Liver (tissue), 10 donors: ENCODE measurements at places on chromosomes 2 and 18.

DNA sequence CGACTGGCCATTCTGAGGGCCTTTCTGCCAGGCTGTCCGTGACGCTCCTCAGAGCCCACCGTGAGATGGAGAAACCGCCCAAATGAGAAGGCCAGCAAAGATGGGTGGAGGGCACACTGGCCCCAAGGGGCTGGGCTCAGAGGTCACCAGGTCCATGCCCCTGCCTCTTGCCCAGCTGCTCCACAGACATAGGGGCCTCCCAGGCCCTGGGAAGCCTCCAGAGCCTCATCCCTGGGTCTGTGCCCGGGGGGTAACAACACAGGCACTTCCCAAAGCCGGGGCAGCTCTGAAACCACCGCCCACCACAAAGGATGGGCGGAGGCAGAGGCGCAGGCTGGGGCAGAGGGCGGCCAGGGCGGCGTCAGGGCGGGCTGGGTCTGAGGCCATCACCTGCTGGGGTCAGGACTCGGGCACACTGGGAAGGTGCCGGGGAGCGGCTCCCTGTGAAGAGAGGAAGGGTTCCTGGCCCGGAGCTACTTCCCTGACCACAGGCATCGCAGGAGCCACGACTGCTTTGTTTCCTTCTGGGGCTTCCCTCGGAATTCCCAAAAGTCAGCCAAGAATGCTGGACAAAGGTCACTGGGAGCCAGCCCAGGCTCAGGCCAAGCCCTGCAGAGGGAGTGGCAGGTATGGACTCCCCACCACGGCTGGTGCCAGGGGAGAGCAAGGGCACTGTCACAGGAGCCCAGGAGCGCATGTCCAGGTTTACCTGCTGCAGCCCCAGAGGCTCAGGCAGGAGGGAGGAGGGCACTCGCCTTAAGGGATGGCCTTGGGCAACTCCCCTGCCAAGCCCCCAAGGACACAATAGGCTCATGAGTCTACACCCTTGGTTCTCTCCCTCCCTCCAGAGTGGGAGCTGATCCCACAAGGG is 9.4 kb downstream of the CYP26B1 start:
- no peak for DNase-seq

DNA sequence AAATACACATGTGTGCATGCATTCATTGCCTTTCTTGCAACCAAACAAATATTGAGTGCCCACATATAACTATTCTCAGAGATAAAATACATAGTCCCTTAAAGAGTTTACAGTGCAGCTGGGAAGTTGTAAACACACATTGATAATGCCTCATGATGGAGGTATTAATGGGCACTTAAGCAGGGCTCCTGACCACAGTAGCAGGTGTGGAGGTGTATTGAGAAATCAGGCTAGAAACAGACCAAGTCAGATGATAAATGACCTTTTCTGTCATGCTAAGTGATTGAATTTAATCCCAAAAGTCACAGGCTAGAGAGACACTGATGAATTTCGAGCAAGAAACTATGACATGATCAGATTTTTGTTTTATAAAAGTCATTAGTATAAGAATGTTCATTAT is 157.7 kb downstream of the ZNF385B start:
- DNase-seq: no peak

DNA sequence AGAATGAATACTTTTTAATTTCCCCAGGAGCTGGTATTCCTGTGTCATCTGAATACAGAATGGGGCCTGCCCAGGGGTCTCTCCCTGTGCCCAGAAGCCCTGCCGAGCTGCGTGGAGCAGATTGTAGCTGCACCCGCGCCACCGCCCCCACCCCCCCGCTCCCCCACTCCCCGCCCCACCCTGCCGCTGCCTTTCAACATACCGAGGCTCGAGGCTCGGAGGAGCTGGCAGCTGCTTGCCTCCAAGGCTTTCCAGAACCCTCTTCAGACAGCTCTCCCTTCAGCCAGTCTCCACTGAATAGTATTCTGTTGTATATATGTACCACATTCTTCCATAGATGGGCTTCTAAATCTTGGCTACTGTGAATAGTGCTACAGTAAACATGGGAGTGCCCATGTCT is 150.7 kb downstream of the TSN start:
- no peak for DNase-seq

DNA sequence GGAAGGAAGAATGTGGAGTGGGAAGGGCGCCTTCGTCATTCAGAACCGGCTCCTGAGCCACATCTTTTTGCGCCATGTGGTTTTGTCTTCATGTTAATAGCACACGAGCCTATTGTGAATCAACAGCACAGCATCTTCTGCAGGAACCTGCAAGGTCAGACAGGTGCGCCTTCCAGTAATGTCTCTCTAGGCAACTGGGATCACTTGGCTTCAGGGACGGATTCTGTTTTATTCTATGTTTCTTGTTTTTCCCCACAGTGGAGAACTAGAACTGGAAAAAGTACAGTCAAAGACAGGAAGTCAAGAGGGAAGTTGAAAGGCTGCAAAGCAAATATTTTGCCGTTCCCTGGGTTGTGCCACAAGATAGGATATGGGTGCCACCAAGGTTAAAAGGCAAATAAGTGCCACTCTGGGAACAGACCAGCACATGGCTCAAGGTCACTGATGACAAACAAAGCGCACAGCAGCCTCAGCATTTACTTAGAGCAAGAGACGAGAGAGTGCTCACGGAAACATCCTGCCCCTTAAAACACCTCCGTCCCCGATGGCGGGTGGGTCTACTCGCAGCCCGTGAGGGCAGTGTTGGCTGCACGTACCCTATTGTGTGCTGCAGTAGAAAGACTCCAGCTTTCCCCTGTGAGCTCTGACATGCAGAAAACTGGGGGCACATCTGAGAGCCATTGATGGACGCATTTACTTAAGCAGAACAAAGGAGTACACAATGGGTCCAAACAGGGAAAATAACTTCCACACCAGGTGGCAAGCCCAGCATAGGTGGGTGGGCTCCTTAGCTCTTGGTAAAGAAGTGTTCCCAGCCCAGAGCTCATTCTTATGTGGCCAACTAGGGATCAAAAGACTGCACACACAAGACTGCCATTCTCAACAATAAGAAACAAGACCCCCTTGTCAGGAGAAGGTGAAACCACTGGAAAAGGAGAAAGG is 107.2 kb upstream of the PARD3B start:
- DNase-seq: no peak

GRCh38 chr18:78006006-78006773 is 756.5 kb downstream of the GALR1 start:
- no peak for DNase-seq

GRCh38 chr2:19643117-19643518 is 258.7 kb downstream of the TTC32 start:
- no peak for DNase-seq

DNA sequence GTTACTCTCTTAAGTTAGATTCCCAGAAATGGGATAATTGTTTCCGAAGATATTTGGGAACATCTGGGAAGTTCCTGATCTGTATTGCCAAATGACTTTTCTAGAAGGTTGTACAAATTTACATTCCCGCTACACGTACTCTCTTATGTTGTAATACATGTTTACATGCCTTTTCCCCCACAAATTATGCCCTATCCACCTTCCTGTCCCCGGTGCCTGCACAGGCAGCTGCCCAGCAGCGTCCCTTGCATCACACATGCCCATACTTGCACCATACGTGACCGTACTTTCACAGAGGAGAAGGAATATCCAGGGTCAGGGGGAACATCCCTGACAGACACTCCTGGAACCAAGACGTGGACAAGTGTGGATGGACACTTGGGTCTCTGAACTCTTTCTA is 24.2 kb upstream of the KLF11 start:
- no peak for DNase-seq

DNA sequence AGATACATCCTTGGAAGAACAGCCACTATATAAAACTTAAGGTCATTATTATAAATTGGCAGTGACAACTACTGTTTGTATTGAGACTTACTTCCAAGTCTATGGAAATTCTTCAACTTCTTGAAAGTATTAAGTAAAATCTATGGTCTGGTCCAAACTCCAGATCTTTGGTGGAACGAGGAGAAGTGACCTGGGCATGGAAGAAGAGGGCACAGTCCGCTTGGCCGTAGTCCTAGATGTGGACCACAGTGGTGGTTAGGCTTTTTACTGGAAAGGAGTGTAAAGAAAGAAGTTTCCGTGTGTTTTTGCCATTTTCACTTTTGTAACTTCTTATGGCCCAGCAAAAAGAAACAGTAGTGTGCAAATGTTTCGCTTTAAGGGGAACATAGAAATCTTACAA is 9.8 kb downstream of the RAB12 start:
- no peak for DNase-seq

- no peak for DNase-seq
Measured at GRCh38 chr2:158573739-158574138, 117.0 kb downstream of the PKP4 start.

GRCh38 chr2:191724015-191724414 is 46.1 kb downstream of the NABP1 start:
- DNase-seq: no peak

DNA sequence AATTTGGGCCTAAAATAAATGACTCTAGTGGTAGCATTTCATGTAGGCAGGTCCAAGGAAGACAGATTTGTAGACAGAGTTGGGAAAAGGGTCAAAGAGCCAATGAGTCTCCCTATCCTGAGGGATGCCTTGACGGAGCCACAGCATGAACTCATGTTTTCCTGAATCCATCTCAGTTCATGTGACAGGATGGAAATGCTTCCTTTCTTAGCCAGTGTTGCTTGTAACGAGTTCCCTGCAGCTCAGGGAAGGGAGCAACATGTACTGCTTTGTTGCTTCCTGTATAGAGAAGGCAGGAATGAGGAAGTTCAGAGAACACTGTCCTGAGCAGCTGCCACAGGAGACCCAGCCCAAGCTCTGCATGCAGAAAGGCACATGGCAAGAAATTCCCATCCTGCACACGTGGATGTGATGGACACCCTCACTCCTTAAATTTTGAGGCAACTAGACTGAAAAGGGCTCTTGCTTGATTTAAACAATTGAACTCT is 27.9 kb downstream of the TMEM17 start:
- no peak for DNase-seq

- peak; percentile 83 for DNase-seq
Measured at GRCh38 chr2:21043744-21044532, at the start of gene APOB. APOB (minus strand) TSS chr2:21044073; CDS start chr2:21043945, 128 bp downstream.

DNA sequence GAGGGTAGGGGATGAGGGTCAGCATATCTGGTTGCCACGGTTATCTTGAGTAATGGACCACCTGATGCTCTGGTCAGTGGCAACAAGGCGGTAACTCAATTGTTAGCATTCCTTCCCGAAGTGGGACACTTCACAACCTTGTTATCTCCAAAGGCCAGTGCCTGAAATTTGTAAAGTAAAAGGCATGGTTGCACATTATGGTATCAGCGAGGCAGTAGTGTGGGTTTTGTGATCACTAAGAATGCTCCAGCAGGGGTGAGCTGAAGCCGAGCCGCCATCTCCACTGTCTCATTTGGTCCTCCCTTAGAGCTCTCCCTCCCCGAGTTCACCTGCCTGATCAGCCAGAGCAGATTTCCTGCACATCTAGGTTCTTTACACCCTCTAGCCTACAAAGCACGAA is 50.5 kb upstream of the LGALSL start:
- DNase-seq: no peak

DNA sequence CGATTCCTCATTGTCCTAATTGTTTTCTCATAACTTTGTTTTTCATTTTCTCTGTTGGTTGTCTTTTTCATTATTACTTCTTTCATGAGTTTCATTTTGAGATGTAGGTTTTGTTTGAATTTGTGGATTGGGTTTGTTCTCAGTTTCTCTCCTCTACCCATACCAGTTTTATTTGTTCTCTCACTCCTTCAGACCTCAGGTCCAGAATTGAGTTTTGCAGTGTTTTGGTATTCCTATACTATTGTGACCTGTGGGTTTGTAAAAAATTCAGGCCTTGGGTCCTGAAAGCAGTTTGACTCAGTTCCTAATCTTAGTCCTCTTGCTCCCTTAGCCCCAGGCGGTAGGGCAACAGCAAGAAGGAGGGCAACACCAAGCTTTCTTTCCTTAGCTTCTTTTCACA is 28.3 kb upstream of the UBE2E3 start:
- DNase-seq: no peak

- DNase-seq: no peak
Measured at GRCh38 chr18:31278609-31279071, 39.3 kb upstream of the DSG1 start.

- DNase-seq: no peak
Measured at GRCh38 chr2:121960251-121960650, 204.8 kb downstream of the TSN start.

DNA sequence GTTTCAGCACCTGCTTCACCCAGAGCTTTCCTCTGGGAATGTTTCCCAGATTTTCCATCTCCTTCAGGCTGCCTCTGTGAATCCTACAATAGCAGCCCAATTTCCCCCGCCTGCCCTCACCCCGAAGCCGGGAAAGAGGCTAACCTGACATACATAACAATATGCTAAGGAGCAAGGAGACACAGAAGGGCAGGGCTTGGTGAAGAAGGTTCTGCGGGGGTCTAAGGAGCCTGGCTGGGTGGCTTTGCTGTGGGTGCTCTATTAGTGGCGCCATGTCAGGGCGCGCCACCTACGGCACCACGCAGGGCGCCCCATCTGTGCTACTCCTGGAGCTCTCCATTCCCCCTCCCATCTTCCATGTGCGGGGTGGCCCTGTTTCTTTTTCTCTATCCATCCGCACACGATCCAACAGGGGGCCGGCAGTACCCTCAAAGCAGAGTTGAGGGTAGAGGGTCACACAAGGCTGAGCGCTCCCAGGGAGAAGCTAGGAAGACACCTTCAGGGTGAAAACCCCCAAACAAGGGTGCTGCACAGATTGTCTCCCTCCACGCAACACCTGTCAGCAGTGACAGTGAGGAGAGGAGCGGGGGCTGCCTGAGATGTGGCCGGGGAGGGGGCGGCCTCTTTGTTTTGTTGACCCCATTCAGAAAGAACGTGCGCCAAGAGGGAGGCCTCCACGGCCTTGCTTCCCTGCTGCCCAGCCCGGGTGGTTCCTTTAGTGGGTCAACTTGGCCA is 101.4 kb downstream of the PDCL3 start:
- no peak for DNase-seq

DNA sequence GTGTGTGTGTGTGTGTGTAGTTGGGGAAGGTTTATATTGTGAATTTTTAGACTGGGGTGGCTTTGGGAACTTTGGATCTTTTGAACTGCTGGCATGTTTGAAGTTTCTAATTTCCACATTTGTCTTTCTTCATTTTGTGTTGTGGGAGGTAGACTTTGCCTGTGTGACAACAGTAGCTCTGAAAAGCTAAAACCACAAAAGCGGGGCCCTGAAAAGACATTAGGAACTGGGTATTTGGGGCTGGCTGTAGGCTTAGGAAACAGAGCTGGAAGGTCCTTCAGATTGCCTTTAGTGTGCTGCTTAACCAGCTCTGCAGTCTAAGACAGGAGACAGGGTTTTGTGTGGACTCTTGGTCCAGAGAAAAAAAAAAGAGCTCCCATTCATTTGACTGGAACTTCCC is 27.2 kb upstream of the DOCK10 start:
- no peak for DNase-seq

- no peak for DNase-seq
Measured at GRCh38 chr2:228762565-228762964, 508.5 kb downstream of the PID1 start.

DNA sequence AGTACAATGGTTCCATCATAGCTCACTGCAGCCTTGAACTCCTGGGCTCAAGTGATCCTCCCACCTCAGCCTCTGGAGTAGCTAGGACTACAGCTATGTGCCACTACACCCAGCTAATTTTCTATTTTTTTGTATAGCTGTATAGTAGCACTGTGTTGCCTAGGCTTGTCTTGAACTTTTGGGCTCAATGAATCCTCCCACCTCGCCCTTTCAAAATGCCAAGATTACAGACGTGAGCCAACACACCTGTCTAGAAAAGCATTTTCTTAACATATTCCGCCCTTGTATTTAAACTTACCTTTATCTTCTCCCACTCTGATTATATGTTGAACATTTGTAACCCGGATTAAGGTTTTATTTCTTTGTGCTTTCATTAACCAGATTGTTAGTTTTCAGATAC is 750.7 kb upstream of the GCFC2 start:
- DNase-seq: no peak

- no peak for DNase-seq
Measured at GRCh38 chr2:11109002-11109401, 46.3 kb upstream of the SLC66A3 start.
